Right cardiac atrium (tissue), 5 donors: ENCODE measurements at places on chromosomes 4 and X. TPM values are rescaled to one million over a fixed set of nuclear protein-coding genes. Genes with fewer than 3 reads are reported as not detected.

PHKA1 gene
- total RNA-seq: 12.2 TPM

FMR1NB gene
- total RNA-seq: not detected

DNA sequence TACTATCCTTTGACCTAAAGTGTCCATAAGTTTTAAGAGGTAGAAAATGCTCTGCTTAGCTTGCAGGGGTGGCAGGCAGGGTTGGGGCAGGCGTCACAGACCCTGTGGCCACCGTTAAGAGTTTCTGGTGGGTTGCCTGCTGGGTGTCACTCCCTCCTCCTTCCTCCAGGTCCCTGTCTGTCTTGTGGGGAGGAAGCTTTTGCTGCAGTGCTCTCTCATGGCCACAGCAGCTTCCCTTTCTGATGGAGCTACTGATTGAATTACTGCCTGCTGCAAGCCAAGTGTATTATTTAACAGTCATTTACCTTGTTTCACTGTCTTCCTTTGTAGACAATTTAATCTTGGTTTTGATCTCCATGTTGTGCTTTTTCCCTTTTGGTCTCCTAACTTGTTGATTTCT lies 384.6 kb downstream of the IDS start:
- no peak for DNase-seq

- DNase-seq: no peak
Observed at GRCh38 chrX:68994891-68995255, 166.1 kb downstream of the EFNB1 start.

PFKFB1 gene
- total RNA-seq: not detected

GRCh38 chr4:84719115-84719514 lies 136.2 kb downstream of the CDS1 start:
- DNase-seq: no peak
